ENCODE measurements at places on chromosomes 3 and 15. TPM values are rescaled to one million over a fixed set of nuclear protein-coding genes. Genes with fewer than 3 reads are reported as not detected.

DNA sequence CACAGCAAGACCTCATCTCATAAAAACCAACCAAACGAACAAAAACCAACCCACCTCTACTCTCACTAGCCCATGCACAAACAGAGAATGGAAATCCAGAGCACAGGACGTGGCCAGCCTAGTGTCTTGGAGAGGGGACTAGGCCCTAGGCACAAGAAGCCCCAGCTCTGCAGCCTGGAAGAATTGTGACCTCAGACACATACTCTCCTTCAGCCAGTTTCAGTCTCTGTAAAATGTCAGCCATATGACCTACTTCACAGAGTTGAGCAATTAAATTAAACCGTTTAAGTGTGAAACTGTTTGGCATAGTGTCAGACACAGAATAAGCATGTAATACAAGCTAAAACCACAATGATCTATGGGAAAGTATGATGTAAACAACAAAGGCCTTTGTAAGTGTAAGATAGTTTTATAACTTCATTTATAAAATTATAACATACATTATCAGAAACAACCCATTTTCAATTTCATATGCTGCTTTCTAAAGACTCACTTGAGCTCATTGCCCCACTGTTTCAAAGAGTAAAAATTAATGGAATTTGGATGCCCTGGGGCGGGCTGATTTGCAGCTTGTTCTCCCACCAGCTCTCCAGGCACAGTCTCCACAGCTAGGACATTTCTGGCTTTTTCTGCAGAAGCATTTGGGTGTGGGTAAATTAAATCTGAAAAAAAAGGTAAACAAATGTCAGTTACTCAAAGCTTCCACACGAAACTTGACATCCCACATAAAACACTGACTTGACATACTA lies 32.9 kb downstream of the TBC1D2B start:
- peaks cover 42% of the 10 kb centered on the region for H3K36me3 ChIP-seq
- H3K27ac ChIP-seq = peak overlapping the region; percentile 92
- peaks cover 94% of the 10 kb centered on the region for H3K4me1 ChIP-seq
- no peak overlapping the region for H3K4me3 ChIP-seq

GRCh38 chr15:34773013-34773412 lies 18.2 kb upstream of the GJD2 start:
- no peak for DNase-seq
- H3K36me3 ChIP-seq = no peaks in the 10 kb centered on the region
- peaks cover 6% of the 10 kb centered on the region for H3K27me3 ChIP-seq
- H3K27ac ChIP-seq = no peak overlapping the region
- H3K4me1 ChIP-seq = no peaks in the 10 kb centered on the region

- no peak overlapping the region for H3K27ac ChIP-seq
- no peaks in the 10 kb centered on the region for H3K36me3 ChIP-seq
- H3K4me1 ChIP-seq = peaks cover 3% of the 10 kb centered on the region
- no peak for DNase-seq
Observed at GRCh38 chr15:98997755-98998154, 9.8 kb downstream of the PGPEP1L start.

DNA sequence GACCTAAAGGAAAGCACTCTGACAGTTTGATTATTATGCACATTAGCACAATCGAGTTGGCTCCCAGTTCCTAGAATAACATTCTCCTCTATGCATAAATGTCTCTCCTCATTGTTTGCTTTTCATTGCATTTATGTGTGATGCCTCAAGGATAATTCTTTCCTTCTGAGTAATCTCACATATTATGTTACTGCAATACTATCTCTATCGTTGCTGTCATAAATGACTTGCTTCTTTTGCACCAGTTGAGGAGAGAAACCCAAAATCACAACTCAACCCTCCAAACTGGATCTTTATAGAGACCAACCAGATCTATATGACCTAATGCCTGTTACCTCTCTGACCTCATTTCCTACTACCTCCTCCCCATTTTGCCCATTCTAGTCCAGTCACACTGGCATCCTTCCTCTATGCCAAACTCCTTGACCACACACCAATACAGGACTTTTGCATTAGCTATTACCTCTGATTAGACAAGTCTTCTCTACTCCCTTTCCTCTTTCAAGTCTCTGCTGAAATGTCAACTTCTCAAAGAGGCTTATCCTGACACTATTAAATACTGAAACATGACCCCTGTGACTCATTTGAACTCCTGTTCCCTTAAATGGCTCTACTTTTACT lies 1026.0 kb downstream of the TUSC7 start:
- no peaks in the 10 kb centered on the region for H3K27me3 ChIP-seq
- H3K4me3 ChIP-seq = no peak overlapping the region
- DNase-seq = no peak
- no peaks in the 10 kb centered on the region for H3K36me3 ChIP-seq
- H3K27ac ChIP-seq = no peak overlapping the region

- peaks cover 27% of the 10 kb centered on the region for H3K36me3 ChIP-seq
- DNase-seq = no peak
- peaks cover 12% of the 10 kb centered on the region for H3K4me1 ChIP-seq
- no peak overlapping the region for H3K4me3 ChIP-seq
- H3K27me3 ChIP-seq = no peaks in the 10 kb centered on the region
- H3K27ac ChIP-seq = no peak overlapping the region
Observed at GRCh38 chr3:33071946-33072345, 25.0 kb downstream of the GLB1 start.

DNA sequence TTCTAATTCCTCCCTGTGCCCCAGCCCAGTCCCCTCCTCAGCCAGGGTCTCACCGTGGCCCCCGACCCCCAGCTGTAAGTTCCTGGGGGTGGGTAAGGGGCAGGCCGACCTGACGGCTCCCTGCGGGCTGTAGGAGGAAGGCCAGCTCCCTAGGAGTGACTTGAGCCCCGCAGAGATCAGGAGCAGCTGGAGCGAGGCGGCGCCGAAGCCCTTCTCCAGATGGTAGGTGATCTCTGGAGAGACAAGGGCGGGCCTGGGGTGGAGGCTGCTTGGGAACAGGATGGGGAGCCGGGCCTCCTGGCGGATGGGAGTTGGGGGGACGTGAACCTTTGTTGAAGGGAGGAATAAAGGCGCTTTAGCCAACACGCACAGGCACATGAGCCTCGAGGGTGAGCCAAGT lies 4.2 kb downstream of the SLC28A1 start:
- H3K4me1 ChIP-seq = peaks cover 2% of the 10 kb centered on the region
- DNase-seq = no peak
- no peaks in the 10 kb centered on the region for H3K27me3 ChIP-seq
- H3K36me3 ChIP-seq = no peaks in the 10 kb centered on the region
- no peak overlapping the region for H3K4me3 ChIP-seq

DNA sequence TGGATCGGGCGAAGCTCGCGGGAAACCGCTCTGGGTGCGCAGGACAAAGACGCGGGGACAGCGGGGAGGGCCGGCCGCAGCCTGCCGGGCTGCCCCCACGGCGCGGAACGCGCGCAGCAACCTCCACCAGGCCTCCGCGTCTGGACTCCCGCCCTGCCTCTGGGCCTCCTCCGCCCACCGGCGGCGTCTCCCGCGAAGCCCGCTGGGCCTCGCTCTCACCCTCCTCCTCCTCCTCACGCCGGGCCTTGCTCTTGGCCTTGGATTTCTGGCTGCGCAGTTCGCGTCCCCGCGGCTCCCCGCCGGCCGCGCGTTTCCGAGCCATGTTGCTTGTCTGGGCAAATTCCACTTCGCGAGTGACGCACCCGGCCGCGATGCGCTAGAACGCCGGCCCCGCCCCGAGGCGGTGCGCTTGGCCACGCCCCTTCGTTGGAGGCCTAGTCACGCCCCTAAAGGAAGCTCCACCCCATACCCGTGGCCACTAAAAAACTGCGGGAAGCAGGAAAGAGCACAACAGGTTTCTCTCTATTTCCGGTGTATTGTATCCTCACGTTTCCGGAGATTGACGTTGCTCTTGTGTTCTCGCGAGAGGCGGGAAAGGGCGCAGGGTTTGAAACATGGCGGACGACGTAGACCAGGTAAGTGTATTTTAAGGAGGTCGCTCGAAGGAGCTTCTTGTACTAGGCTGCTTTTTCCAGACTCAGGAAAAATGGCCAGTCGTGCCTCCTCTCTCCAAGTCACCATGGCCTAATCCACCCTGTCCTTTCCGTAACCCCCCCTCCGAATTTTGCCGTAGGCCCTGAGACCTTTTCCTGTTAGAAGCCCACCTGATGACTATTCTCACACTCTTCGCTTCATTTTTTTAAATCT lies at the start of the genes LSM3 and XPC:
Gene LSM3 (plus strand): TSS at position 571 of the 867 bp plus-strand sequence. CDS start 44 bp downstream, at position 615.
Gene XPC (minus strand): TSS at position 355 of the 867 bp plus-strand sequence. CDS start 33 bp downstream, at position 322.
- H3K4me1 ChIP-seq = peaks cover 57% of the 10 kb centered on the region
- DNase-seq = peak; percentile 97
- H3K4me3 ChIP-seq = peak within 1 kb of the TSS; percentile 87
- H3K27me3 ChIP-seq = no peaks in the 10 kb centered on the region
- peaks cover 22% of the 10 kb centered on the region for H3K36me3 ChIP-seq
- peak within 1 kb of the TSS; percentile 96 for H3K27ac ChIP-seq

GRCh38 chr15:85351965-85352364 lies 28.4 kb upstream of the AKAP13 start:
- H3K36me3 ChIP-seq = no peaks in the 10 kb centered on the region
- H3K4me1 ChIP-seq = peaks cover 8% of the 10 kb centered on the region
- H3K27me3 ChIP-seq = no peaks in the 10 kb centered on the region
- H3K27ac ChIP-seq = no peak overlapping the region

GRCh38 chr3:184812662-184813042 lies 686 bp downstream of the VPS8 start:
- no peaks in the 10 kb centered on the region for H3K27me3 ChIP-seq
- H3K36me3 ChIP-seq = peaks cover 9% of the 10 kb centered on the region
- H3K4me1 ChIP-seq = peaks cover 54% of the 10 kb centered on the region
- peak overlapping the region; percentile 92 for H3K27ac ChIP-seq
- peak overlapping the region; percentile 81 for H3K4me3 ChIP-seq
- peak; percentile 39 for DNase-seq

DNA sequence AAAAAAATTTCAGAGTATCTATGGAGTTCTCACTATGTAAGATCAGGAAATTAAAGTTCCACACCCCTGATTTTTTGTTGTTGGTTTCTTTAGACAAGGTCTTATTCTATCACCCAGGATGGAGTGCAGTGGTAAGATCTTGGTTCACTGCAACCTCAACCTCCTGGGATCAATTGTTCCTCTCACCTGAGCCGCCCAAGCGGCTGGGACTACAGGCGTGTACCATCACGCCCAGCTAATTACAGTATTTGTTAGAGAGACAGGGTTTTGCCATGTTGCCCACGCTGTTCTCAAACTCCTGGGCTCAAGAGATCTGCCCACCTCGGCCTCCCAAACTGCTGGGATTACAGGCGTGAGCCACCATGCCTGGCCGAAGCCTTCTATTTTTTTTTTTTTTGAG lies 12.4 kb downstream of the QRICH1 start:
- H3K27me3 ChIP-seq = no peaks in the 10 kb centered on the region
- no peak overlapping the region for H3K27ac ChIP-seq
- H3K4me3 ChIP-seq = no peak overlapping the region
- peaks cover 14% of the 10 kb centered on the region for H3K36me3 ChIP-seq
- DNase-seq = no peak
- peaks cover 20% of the 10 kb centered on the region for H3K4me1 ChIP-seq

DNA sequence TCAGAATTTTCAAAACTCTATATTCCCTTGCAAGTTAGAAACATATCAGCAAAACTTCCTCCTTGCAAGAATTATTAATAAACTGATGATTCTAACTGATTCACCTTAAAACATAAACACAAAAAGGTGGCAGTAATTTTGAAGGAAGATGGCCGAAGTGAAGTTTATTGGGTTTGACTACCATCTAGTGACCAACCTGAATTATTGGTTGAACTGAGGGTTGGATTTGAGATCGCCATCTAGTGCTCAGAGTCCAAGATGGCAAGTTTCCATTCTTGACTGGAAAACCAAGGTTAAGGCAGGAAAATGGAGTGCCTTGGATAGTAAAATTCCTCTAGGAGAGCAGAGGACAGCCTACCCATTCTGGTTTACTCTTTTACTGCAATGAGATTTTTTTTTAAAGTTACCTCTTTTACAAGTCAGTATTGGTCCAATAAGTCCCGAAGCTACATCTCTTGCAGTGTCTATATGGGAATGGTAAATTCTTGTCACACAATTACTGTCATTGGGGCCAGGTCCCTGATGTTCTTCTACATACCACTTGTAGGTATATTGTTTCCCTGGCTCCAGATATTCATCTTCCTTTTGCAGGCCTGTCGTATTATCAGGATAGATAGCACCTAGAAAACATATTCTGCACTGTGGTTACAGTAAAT lies 51.6 kb upstream of the CP start:
- no peak overlapping the region for H3K27ac ChIP-seq
- H3K4me1 ChIP-seq = peaks cover 10% of the 10 kb centered on the region
- H3K27me3 ChIP-seq = no peaks in the 10 kb centered on the region

DNA sequence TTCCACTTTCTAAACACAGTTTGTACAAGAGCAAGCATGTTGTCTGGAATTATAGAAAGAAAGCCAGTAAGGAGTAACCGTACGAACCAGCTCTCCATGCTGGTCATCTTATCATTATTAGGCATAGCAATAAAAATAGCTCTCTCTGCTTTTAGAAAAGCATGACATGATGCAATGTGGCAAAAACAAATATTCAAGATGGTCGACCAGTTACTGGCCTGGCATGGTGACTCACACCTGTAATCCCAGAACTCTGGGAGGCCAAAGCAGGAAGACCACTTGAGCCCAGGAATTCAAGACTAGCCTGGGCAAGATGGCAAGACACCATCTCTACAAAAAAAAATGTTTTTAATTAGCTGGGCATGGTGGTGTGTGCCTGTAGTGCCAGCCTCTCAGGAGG lies 2.6 kb upstream of the MAP4 start:
- H3K36me3 ChIP-seq = peaks cover 2% of the 10 kb centered on the region
- H3K27me3 ChIP-seq = no peaks in the 10 kb centered on the region
- no peak for DNase-seq
- H3K27ac ChIP-seq = no peak overlapping the region
- H3K4me1 ChIP-seq = peaks cover 46% of the 10 kb centered on the region
- no peak overlapping the region for H3K4me3 ChIP-seq

- DNase-seq = no peak
- H3K4me3 ChIP-seq = no peak overlapping the region
- H3K4me1 ChIP-seq = peaks cover 19% of the 10 kb centered on the region
Observed at GRCh38 chr3:58058361-58059263, 50.4 kb downstream of the FLNB start.

DNA sequence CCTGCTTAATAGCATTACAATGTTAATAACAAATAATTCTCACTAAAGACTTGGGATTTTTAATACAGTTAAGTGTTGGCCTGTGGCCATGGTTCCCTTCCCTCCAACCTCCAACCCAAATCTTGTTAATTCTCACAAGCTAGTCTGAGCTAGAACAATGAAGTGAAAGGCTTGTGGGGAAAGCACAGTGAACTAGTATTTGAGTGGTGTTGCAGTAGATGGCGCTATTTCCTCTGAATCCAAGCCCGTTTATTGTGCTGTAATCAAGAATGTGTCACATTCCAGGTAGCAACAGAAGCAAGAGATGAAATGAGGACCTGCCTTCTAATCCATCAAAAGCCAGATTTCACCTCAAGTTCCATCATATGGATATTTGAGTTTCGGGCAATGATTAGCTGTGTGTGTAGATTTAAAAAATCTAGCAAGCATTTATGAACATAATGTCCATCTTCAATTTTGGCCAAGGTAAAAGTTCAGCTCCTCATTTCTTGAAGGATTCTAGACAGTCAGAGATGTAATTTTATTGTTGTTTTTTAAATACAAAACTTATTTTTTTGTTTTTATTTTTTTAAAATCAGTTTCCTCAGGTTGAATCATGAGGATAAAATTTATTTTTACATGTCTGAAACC lies 160.7 kb downstream of the SQOR start:
- peak; percentile 23 for DNase-seq
- no peak overlapping the region for H3K27ac ChIP-seq
- H3K36me3 ChIP-seq = no peaks in the 10 kb centered on the region
- H3K4me3 ChIP-seq = no peak overlapping the region

Gene AHSG
- total RNA-seq = not detected

Gene GOLGA8R
- 3.1 TPM for total RNA-seq

Gene FBXO40
- not detected for total RNA-seq

Gene VPS8
- 30.2 TPM for total RNA-seq

Gene PRTG
- total RNA-seq = not detected

Gene COL8A1
- not detected for total RNA-seq

Gene LMAN1L
- total RNA-seq = not detected
